CD4-positive, CD25-positive, alpha-beta regulatory T cell (primary cell): ENCODE measurements at places on chromosomes 12 and 14. TPM values are rescaled to one million over a fixed set of nuclear protein-coding genes. Genes with fewer than 3 reads are reported as not detected.

GRCh38 chr14:87102811-87103378 lies 890.1 kb downstream of the GALC start:
- H3K4me1 ChIP-seq = no peaks in the 10 kb centered on the region
- no peak overlapping the region for H3K27ac ChIP-seq
- H3K27me3 ChIP-seq = no peaks in the 10 kb centered on the region
- H3K4me3 ChIP-seq = no peak overlapping the region

- H3K27ac ChIP-seq = no peak overlapping the region
- H3K36me3 ChIP-seq = no peaks in the 10 kb centered on the region
- peaks cover 47% of the 10 kb centered on the region for H3K27me3 ChIP-seq
- H3K4me1 ChIP-seq = no peaks in the 10 kb centered on the region
- H3K4me3 ChIP-seq = no peak overlapping the region
These were observed 248.8 kb downstream of the APAF1 start for GRCh38 chr12:98893675-98894411.

The DAO gene
- not detected for total RNA-seq

DNA sequence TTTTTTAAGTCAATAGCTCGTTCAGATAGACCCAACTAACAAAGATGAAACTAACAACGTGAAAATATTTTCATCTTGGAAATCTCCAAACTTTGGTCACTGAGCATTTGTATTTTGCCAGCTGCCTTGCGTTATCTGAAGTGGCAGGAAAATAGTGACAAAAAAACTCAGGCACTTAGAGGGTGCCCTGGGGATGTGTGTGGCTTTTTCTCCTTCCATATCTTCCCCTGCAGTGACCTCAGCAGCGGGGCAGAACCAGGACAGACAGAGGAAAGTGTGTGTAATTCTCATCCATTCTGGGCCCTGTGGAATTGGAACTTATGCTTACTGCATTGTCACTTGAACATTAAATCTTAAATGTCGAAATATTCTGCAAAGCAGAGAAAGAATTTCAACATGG lies 152.0 kb downstream of the BCAT1 start:
- no peak overlapping the region for H3K4me3 ChIP-seq
- DNase-seq = no peak
- no peaks in the 10 kb centered on the region for H3K27me3 ChIP-seq
- H3K4me1 ChIP-seq = peaks cover 3% of the 10 kb centered on the region

- no peak overlapping the region for H3K27ac ChIP-seq
- no peak overlapping the region for H3K4me3 ChIP-seq
- H3K27me3 ChIP-seq = no peaks in the 10 kb centered on the region
- no peaks in the 10 kb centered on the region for H3K36me3 ChIP-seq
- peaks cover 5% of the 10 kb centered on the region for H3K4me1 ChIP-seq
These were observed 320.6 kb downstream of the RAD51B start for GRCh38 chr14:68140076-68140741.

GRCh38 chr12:43113135-43113534 lies 438.9 kb downstream of the ADAMTS20 start:
- no peak for DNase-seq
- H3K4me1 ChIP-seq = no peaks in the 10 kb centered on the region
- H3K4me3 ChIP-seq = no peak overlapping the region
- no peak overlapping the region for H3K27ac ChIP-seq
- no peaks in the 10 kb centered on the region for H3K27me3 ChIP-seq
- no peaks in the 10 kb centered on the region for H3K36me3 ChIP-seq

- H3K4me3 ChIP-seq = no peak overlapping the region
- no peak overlapping the region for H3K27ac ChIP-seq
- no peaks in the 10 kb centered on the region for H3K27me3 ChIP-seq
- no peaks in the 10 kb centered on the region for H3K4me1 ChIP-seq
- no peak for DNase-seq
- H3K36me3 ChIP-seq = no peaks in the 10 kb centered on the region
These were observed 22.2 kb upstream of the TESC start for GRCh38 chr12:117121441-117121840.

- H3K27ac ChIP-seq = peak overlapping the region; percentile 94
- no peak for DNase-seq
- H3K4me1 ChIP-seq = peaks cover 34% of the 10 kb centered on the region
- H3K36me3 ChIP-seq = peaks cover 7% of the 10 kb centered on the region
- H3K4me3 ChIP-seq = peak overlapping the region; percentile 26
These were observed 692 bp upstream of the COX14 start for GRCh38 chr12:50111395-50111692.

GRCh38 chr12:41026151-41026550 lies 162.0 kb upstream of the PDZRN4 start:
- H3K36me3 ChIP-seq = no peaks in the 10 kb centered on the region
- H3K4me1 ChIP-seq = no peaks in the 10 kb centered on the region
- no peaks in the 10 kb centered on the region for H3K27me3 ChIP-seq
- no peak for DNase-seq
- no peak overlapping the region for H3K4me3 ChIP-seq
- H3K27ac ChIP-seq = no peak overlapping the region

DNA sequence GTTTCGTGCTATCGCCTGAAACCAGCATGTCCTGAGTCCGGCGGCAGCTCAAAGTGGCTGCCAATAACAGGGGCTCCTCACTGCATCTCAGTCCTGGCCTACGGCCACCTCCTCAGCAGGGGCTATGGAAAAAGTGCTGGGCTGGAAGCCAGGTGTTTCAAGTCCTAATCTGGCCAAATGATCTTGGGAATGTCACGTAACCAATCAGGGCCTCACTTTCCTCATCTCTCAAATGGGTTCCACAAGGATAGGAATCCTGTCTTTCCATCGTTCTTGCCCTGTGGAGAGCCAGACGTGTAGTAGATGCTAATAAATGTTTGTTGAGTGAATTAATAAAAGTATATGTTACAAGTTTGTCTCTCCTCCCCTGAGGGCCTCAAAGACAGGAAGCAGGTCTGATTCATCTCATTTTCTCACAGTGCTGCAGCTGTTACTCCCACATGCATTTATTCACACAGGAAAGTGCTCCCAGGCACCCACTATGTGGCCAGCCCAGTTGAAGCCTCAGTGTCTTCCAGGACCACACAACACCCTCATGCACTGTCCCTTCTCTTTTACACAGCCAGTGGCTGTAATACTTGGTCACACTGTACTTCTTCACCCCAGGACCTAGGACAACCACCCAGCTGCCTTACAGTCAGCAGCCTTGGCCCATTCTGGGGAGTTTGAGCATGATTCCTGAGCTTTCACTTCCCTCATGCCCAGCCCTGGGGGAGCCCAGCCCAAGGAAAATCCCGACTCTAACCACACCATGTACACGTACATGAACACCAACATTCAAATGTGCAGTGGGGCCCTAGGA lies 5.0 kb downstream of the CMKLR1 start:
- H3K36me3 ChIP-seq = no peaks in the 10 kb centered on the region
- H3K4me1 ChIP-seq = peaks cover 20% of the 10 kb centered on the region
- DNase-seq = peak; percentile 14

The POTEG gene
- total RNA-seq = not detected

The ZNF10 gene
- total RNA-seq = 24.2 TPM

- H3K27ac ChIP-seq = no peak overlapping the region
- no peaks in the 10 kb centered on the region for H3K27me3 ChIP-seq
- no peaks in the 10 kb centered on the region for H3K36me3 ChIP-seq
- no peak overlapping the region for H3K4me3 ChIP-seq
These were observed 9.9 kb upstream of the FZD10 start for GRCh38 chr12:130152386-130152785.

The PLEKHH1 gene
- total RNA-seq = 0.15 TPM

The CLEC4A gene
- total RNA-seq = 1.4 TPM

- no peaks in the 10 kb centered on the region for H3K27me3 ChIP-seq
- H3K27ac ChIP-seq = peak overlapping the region; percentile 95
- H3K36me3 ChIP-seq = peaks cover 22% of the 10 kb centered on the region
These were observed 436 bp downstream of the VPS33A start for GRCh38 chr12:122265886-122266229.

GRCh38 chr12:104708891-104709290 lies 249.2 kb downstream of the SLC41A2 start:
- no peak overlapping the region for H3K27ac ChIP-seq
- no peak overlapping the region for H3K4me3 ChIP-seq
- no peak for DNase-seq
- H3K36me3 ChIP-seq = peaks cover 9% of the 10 kb centered on the region
- no peaks in the 10 kb centered on the region for H3K27me3 ChIP-seq

DNA sequence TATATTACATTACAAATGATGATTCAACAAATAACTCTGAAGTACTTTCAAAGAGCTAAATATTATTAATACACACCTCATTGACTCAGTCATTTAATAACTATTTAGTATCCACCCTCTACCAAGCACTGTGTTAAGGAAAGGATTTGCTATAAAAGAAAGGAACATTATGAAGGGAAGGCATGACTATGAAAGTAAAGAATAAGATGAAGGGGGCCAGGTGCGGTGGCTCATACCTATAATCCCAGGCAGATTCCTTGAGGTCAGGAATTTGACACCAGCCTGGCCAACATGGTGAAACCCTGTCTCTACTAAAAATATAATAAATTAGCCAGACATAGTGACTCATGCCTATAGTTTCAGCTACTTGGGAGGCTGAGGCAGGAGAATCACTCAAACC lies 107.9 kb downstream of the PLCZ1 start:
- H3K4me1 ChIP-seq = no peaks in the 10 kb centered on the region
- H3K4me3 ChIP-seq = no peak overlapping the region
- H3K36me3 ChIP-seq = no peaks in the 10 kb centered on the region
- H3K27me3 ChIP-seq = no peaks in the 10 kb centered on the region
- H3K27ac ChIP-seq = no peak overlapping the region
- no peak for DNase-seq

The ACOT6 gene
- total RNA-seq = not detected

The MYF6 gene
- total RNA-seq = not detected

DNA sequence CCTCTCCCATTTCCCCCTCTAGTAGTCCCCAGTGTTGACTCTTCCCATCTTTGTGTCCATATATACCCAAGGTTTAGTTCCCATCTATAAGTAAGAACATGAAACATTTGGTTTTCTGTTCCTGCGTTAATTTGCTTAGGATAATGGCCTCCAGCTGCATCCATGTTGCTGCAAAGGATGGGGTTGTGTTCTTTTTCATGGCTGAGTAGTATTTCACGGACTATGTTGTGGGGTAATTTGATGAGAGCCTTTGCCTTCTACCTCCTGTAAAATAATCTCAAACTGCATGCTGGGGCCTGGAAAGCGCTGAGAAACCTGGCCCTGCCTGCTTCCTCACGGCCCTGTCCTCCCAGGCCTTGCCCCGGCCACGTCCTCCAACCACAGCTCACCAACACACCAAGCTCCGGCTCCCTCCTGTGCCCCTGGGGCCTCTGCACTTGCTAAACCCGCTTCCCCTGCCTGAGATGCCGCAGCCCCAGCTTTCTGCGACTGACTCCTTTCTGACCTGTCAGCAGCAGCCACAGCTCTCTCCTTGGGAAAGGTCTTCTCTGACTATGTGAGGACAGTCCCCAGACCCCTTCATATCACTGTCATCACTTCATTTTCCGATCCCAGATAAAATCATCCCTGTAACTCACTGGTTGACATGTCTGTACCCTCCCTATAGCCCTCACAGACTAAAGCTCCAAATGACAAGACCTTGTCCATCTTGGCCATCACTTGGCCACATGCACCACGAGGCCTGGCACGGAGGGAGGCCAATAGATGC lies 19.8 kb downstream of the ITPK1 start:
- no peak overlapping the region for H3K27ac ChIP-seq
- no peaks in the 10 kb centered on the region for H3K36me3 ChIP-seq
- H3K4me3 ChIP-seq = no peak overlapping the region
- no peaks in the 10 kb centered on the region for H3K27me3 ChIP-seq
- no peaks in the 10 kb centered on the region for H3K4me1 ChIP-seq

The SYNDIG1L gene
- not detected for total RNA-seq

DNA sequence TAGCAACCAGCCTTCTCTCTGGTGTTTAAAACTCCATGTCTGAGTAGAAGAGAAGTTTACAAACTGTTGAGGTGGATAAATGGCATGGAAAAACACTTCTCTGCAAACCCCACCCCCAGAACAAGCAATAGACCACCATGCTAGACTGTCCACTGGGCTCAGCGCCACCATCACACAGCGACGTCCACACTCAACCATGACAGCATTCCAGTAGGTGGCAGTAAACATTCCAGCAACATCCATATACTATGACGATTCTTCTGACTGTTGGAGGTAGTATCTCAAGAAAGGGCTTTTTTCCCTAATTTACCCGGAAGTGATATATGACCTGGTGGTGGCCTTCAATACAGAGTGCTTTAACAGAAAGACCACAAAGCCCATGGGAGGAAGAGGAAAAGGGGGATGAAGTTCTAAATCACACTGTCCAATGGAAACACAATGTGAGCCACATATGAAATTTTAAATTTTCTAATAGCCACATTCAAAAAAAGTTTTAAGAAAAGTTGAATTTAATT lies 152.2 kb downstream of the SLC15A4 start:
- DNase-seq = no peak
- no peaks in the 10 kb centered on the region for H3K27me3 ChIP-seq
- no peaks in the 10 kb centered on the region for H3K4me1 ChIP-seq
- no peak overlapping the region for H3K27ac ChIP-seq

GRCh38 chr14:63375769-63376168 lies 57.0 kb upstream of the GPHB5 start:
- no peaks in the 10 kb centered on the region for H3K27me3 ChIP-seq
- DNase-seq = no peak
- no peak overlapping the region for H3K4me3 ChIP-seq

GRCh38 chr14:105469456-105470349 lies 4.9 kb upstream of the CRIP2 start:
- no peak for DNase-seq
- H3K36me3 ChIP-seq = no peaks in the 10 kb centered on the region
- H3K27me3 ChIP-seq = no peaks in the 10 kb centered on the region
- H3K4me1 ChIP-seq = peaks cover 11% of the 10 kb centered on the region

- DNase-seq = no peak
- H3K27me3 ChIP-seq = no peaks in the 10 kb centered on the region
- H3K4me3 ChIP-seq = no peak overlapping the region
- no peaks in the 10 kb centered on the region for H3K4me1 ChIP-seq
- no peaks in the 10 kb centered on the region for H3K36me3 ChIP-seq
These were observed 1178.9 kb downstream of the BCL11B start for GRCh38 chr14:98093111-98093510.

The TAMALIN gene
- total RNA-seq = 253 TPM

DNA sequence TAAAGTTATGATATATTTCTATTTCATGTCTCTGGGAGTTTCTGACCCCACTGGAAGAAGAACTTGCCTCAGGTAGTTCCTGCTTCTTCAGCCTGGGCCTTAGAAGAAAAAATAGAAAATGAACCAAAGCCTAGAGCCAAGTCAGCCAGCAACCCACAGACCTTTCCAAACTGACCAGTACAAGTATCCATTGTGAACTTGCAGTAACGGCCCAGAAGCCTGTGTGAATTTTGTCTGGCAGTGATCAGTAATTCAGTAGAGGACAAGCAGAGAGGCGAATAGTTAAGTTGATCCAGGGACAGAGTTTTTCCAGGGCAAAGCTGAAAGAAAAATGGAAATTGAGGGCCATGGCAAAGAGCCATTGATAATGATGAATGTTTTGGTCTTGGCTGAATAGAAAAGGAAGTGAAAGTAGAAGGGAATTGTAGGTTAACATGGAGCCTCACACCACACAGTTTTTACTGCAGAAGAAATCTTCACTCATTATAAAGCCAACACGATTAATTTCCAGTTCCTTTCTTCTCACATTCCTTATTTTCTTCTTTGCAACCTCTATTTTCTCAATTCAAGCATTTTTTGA lies 311.8 kb downstream of the BTG1 start:
- no peaks in the 10 kb centered on the region for H3K27me3 ChIP-seq
- H3K36me3 ChIP-seq = no peaks in the 10 kb centered on the region
- H3K4me3 ChIP-seq = no peak overlapping the region

- no peaks in the 10 kb centered on the region for H3K36me3 ChIP-seq
- H3K4me1 ChIP-seq = peaks cover 19% of the 10 kb centered on the region
- no peaks in the 10 kb centered on the region for H3K27me3 ChIP-seq
- DNase-seq = no peak
- no peak overlapping the region for H3K4me3 ChIP-seq
These were observed 10.8 kb downstream of the PROX2 start for GRCh38 chr14:74865156-74865555.

The BDKRB2 gene
- not detected for total RNA-seq

The NFE2 gene
- total RNA-seq = 2.8 TPM
